Activated naive CD4-positive, alpha-beta T cell treated with anti-CD3 and anti-CD28 coated beads for 36 hours (primary cell): ENCODE measurements at places on chromosomes 7 and 10.

GRCh38 chr10:76302961-76303630 lies 871.7 kb downstream of the LRMDA start:
- DNase-seq: no peak

DNA sequence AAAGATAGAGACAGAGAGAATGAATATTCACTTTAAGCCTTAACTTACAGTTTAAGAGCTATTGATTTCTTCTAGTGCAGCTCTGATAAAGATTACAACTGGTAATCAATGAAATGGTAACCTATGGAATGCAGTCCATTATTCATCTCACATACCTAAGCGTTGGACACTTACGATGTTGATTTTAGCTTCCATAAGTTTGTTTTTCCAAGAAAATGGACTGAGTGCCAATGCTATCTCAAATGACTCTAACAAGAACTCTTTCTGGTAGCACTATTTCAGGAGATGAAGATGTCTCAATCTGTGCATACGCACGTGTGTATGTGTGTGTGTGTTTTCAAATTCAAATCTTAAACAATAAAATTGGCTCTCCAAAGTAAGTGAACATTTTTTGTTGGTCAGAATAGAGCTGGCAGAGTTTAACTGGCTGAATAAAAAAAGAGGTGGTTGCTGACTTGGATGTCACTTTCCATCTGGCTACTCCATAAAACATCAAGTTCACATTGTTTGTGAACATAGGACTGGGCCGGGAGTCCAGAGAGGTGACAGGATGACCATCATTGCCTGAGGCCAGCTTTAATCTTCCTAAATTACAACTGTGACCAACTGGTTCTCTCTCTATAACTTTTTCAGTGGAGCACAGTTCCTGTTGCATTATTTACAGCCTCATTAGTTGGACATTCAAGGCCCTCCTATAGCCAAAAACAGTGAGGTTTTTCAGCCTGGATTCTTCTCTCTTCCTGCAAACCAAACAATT lies 106.9 kb upstream of the CSTF2T start:
- DNase-seq: no peak

GRCh38 chr7:106231856-106232490 lies 52.8 kb downstream of the NAMPT start:
- DNase-seq: no peak

DNA sequence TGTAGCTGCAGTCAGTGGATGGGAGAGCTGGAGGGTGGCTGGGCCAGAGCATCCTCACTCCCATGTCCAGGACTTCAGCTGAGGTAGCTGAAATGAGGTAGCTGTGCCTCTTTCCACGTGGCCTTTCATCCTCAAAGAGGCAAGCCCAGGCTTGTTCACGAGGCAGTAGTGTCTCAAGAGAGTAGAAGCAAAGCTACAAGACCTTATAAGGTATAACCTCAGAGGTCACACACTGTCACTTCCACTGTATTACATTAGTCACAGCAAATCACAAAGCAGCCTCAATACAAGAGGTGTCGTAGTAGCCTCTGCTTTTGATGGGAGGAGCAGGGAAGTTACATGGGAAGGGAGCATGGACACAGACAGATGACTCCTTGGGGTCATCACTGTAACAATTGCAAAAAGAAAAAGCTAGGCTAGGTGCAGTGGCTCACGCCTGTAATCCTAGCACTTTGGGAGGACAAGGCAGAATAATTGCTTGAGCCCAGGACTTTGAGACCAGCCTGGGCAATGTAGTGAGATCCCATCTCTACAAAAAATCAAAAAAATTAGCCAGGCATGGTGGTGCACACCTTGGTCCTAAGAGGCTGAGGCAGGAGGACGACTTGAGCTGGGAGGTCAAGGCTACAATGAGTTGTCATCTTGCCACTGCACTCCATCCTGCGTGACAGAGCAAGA lies 97.5 kb downstream of the SKIDA1 start:
- peak; percentile 6 for DNase-seq
